ENCODE measurements at places on chromosomes 7 and 10.

GRCh38 chr10:48607356-48608278 lies 2.7 kb upstream of the ARHGAP22 start:
- DNase-seq: no peak

DNA sequence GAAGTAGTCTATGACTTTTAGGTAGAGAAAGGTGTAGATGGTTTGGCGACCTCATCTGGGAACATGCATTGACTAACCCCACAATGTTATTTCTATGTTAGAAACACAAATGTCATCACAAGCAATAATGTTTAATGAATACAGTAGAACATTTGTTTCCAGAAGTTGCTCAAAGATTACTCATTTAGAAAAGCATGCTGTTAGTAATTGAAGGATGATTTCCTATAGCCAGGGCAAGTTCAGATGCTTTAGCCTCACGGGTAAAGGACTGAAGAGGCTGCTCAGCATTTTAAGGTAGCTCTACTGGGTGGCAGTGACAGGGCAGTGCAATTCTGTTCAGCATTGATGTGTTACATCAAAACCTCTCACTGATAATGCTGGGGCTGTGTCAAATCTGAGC lies 199.3 kb upstream of the FZD1 start:
- DNase-seq: no peak

DNA sequence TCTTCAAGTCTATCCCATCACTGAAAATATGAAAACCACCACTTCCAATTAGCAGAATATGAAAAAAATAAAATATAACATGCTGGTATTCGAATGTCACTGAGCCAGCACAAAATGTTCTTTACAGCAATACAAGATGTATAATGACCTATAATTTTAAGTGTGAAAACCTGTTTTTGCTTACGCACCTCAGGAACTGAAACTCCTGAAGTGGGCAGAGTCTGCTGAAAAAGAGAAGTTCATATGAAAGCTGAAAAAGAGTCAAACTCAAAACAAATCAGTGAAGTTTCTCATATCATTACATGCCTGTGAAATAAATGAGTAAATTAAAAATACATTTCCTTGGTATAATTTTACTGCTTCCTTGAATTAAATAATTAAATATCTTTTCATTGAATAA lies 272.5 kb downstream of the DGKB start:
- DNase-seq: no peak

- DNase-seq: no peak
Measured at GRCh38 chr7:155753446-155753965, 58.8 kb downstream of the SHH start.

DNA sequence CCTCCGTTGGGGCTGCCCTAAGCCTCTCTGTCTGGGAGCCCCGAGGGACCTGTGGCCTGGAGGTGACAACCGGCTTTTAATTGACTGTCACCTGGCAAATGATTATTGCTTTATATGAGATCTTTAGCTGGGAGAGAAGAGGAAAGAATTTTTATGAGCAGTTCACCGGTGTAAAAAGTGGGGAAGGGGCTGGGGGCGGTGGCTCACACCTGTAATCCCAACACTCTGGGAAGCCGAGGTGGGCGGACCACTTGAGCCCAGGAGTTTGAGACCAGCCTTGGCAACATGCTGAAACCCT lies 2.6 kb upstream of the COX19 start:
- no peak for DNase-seq

GRCh38 chr7:154474903-154475520 lies 422.8 kb downstream of the DPP6 start:
- DNase-seq: no peak

Measured in suppressor macrophage treated with lipopolysaccharide for 1 hour (primary cell).